ENCODE measurements at places on chromosomes 6 and 20.

DNA sequence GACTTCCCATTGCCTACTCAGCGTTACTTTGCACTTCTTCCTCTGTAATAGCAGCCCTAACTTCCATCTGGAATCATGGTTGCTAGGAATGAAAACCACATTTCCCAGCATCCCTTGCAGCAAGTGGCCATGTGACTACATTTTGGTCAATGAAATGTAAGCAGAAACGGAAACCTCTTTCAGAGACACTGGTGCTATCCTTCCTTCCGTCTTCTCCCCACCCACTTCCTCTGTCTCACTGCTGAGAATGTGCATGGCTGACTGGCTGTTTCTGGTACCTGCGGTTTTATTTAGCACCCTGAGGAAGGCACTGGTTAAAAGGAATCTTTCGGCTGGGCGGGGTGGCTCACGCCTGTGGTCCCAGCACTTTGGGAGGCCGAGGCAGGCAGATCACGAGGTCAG is 107.4 kb downstream of the SCML4 start:
- peak; percentile 48 for DNase-seq

DNA sequence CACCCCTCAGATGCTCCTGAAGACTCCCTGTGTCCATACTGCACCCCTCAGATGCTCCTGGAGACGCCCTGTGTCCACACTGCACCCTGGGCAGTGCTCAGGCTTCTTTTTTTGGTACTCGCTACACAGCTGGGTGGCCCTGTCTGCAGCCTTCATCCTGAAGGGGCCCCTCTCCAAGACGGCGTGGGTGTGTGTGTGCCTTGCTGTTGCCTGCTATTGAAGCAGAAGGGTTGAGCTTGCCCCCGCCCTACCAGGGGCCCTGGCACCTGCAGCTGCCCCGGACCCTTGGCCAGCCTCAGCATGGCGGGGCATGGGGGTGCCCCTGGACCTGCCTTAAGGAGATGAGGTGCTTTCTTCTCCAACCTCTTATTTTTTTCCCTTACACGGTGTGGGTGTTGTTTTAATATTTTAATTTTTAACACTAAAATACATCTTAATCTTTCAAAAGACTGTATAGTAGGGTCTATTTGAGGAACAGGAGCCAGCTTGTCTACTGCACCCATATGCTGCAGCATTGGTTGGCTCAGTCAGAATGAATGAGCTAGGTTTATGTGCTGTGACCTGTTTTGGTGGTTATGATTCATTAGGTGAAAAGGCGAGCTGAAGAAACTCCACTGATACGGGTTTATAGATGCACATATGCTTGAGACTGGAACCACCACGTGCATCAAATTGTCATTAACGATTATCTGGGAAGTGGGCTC is 135.9 kb downstream of the AGPAT4 start:
- DNase-seq, result no peak

DNA sequence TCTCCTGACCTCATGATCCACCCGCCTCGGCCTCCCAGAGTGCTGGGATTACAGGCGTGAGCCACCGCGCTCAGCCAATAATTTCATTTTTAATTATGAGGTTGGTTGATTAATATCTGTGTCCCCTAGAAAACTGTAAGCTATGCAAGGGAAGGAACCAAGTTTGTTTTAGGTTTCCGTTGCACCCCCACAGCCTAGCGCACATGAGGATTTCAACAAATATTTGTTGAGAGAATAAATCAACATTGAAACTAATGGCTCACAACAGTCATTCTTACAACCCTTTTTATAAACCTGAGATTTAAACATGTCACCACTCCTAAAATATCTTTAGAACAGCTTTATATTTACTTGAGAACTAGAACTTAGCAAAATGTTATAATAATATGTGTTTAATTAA is 114.0 kb upstream of the CARMIL1 start:
- DNase-seq, result no peak

- no peak for DNase-seq
These were observed 1075.0 kb upstream of the ADGRB3 start for GRCh38 chr6:67560068-67560467.

GRCh38 chr6:108163644-108164542 is 1.9 kb upstream of the NR2E1 start:
- DNase-seq, result no peak

DNA sequence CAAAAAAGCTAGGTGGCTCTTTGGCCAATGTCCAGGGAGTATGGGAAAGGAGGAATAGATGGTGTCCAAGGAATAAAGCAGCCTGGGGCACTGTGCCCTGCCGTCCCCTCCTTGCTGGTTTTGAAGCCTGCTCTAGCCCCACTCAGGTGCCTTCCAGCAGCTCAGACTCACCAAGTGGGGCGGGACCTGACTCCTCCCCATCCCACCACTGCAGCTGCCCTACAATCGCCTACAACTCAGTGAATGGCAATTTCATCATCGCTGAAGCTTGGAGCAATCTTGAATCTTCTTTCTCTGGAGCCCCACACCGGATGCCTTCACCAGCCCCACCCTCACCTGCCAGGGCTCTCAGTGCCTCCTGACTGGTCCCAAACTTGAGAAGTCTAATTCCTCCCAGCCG is 56.4 kb upstream of the NXT1 start:
- DNase-seq, result no peak

DNA sequence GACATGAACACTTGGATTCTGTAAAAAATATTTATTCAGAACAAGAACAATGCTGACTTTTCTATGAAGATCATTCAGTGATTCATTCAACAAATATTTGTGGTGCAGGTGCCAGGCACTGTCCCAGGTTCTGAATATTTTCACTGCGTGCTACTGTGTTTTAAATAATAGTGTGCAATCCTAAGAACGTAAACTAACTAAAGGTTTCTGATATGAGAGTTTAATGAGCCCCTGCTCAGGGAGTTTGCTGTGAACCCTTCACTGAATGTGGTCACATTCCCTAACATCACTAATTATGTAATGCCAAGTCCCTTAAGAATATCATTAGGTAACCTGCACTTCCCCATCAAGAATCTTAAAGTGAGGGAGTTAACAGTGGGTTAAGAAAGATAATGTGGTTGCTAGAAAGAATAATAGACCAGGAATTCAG is 1.7 kb upstream of the TMEM170B start:
- peak; percentile 42 for DNase-seq

GRCh38 chr6:62217866-62218265 is 68.2 kb downstream of the KHDRBS2 start:
- DNase-seq, result no peak

DNA sequence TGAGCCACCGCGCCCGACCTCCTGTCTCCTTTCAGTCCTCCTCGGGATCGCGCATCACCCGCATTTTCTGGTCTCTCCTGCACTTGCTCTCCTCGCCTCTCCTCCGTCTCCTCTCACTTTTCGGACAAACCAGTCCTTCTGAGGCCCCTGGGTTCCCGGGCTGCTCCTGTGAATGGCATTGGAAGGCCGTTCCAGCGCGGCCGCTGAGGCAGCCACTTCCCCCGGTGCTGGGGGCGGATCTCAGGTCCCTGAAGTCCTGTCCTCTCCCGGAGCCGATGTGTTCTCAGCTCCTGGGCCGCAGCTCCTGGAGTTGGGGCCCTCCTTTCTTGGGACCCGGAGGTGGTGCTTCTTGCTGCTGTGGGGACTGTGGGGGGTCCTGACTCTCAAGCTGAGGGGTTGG is 803 bp downstream of the MICB start:
- no peak for DNase-seq

All from fibroblast of skin of back (primary cell).